ENCODE measurements at places on chromosomes 11 and 22.
A peak's percentile ranks its signal among the peaks of the same experiment; 100 is the strongest.

- DNase-seq: peak; percentile 15
Observed at GRCh38 chr22:49392247-49392646, 435.4 kb downstream of the BRD1 start.

DNA sequence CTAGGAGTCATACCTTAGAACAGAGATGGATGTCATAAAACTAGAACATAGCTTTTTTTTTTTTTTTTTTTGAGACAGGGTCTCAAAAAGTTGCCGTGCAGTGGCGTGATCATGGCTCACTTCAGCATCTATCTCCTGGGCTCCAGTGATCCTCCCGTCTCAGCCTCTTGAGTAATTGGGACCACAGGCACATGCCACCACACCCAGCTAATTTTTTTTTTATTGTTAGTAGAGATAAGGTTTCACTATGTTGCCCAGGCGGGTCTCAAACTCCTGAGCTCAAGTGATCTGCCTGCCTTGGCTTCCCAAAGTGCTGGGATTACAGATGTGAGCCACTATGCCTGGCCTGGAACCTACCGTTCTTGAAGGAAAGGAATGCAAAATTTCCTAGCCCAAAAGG, 8.8 kb upstream of the CEP295 start:
- DNase-seq: no peak

- no peak for DNase-seq
Observed at GRCh38 chr11:95372097-95372656, 141.2 kb upstream of the SESN3 start.

DNA sequence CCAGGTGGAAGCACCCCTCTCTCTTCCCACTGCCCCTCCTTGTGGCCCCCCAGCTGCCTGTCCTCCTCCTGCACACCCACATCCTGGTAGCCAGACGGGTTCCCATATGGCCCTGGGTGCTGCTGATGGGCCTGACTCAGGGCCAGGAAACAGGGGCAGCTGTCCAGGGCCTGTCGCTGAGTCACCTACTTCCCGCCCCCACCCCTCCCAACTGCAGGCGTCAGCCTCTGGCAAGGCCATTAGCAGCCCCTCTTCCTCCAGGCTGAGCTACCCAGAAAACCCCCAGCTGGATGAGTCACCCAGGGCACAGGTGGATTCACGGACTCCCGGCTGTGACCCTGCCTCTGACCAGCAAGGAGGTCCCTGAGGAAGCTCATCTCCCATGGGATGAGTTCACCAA, 6.9 kb upstream of the GAL start:
- no peak for DNase-seq

GRCh38 chr22:37896181-37896592, 9.9 kb upstream of the MICALL1 start:
- DNase-seq: no peak

DNA sequence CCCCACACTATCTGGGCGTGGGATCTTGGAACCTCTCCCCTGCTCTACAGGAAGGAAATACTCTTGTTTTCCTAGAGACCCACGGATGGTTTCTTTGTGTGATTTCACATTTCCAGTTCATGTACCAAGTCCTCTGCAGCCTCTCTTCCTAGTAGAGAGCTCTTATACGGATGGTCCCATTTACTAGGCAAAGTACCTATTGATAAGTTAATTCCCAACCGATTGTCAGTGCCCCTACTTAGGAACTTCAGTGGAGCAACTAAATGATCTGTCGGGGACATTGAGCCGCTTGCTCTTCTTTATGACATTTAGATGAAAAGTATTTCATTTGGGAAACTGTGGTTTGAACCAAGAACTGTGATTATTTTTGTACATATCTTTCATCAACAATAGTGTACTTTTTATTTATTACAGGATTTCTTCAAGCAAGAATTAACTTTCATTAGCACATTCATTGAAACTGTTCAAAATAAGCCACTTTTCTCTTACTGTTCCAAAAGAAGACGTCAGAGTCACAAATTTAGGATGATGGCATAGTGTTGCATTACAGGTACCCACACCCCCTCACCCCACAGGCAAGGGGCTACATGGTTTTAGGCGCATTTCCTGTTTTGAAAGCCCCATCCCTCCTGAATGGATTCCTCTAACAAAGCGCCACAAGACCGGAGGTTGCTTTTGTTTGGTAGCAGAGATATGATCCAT, 34.2 kb downstream of the ELMOD1 start:
- DNase-seq: no peak

- no peak for DNase-seq
Observed at GRCh38 chr22:20027966-20028854, 7.3 kb downstream of the TANGO2 start.

DNA sequence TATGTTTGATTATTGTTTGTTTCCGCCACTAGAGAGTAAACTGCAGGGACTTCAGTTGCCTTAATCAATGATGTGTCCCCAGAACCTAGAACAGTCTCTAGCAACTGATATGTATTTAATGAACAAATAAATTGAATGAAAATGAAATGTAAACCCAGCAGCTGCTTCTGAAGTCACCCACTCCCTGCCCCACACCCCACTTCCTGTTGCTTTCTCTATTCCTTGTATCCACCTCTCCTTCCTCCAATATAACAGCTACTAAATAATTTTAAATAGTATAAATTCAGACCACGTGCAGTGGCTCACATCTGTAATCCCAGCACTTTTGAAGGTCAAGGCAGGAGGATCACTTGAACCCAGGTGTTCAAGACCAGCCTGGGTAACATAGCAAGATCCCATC, 15.8 kb downstream of the MYH9 start:
- DNase-seq: no peak

- DNase-seq: peak; percentile 79
Observed at GRCh38 chr11:76234416-76235232, 28.3 kb upstream of the WNT11 start.

DNA sequence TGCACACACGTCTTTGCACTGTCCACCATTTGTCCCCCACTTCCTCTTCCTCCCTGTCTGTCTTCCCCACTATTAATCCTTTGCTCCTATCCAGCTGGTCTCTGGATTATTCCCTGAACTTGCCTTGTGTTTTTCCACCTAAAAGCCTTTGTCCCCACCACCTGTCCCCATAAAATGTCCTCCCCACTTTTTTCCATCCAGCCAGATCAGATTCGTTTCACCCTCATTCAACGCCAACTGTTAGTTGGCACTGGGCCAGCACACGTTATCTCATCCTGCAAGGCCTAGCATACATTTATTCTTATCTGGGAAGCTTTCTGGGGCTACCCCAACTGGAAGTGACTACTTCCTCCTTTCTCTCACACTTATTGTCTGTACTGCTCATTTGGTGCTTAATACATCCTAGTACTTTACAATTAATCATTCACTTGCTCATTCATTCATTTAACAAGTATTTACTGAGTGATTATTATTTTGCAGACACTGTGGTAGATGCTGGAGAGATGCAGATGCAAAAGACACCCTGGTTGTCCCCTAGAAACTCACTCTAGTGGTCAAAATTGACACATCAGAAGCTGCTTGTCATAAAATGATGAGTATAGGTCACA, 96.2 kb downstream of the RASSF10 start:
- no peak for DNase-seq

DNA sequence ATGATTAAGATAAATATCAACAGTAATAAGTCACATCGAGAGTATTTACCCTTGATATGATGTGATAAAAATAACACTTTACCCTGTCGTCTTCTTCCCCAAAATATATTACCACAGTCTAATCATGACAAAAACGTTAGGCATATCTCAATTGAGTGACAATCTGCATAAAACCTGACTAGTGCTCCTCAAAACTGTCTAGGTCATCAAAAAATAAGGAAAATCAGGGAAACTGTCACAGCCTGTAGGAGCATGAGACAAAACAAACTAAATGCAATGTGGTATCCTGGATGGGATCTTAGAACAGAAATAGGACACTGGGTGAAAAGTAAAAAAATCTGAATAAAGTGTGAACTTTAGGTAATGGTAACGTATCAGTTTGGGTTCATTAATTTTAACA, 19.4 kb upstream of the ANO5 start:
- DNase-seq: no peak

GRCh38 chr11:1772270-1773130, 8.8 kb upstream of the CTSD start:
- peak; percentile 71 for DNase-seq

GRCh38 chr11:119520400-119520799, 97.4 kb upstream of the THY1 start:
- no peak for DNase-seq

- DNase-seq: no peak
Observed at GRCh38 chr22:42994917-42995562, 19.9 kb downstream of the PACSIN2 start.

DNA sequence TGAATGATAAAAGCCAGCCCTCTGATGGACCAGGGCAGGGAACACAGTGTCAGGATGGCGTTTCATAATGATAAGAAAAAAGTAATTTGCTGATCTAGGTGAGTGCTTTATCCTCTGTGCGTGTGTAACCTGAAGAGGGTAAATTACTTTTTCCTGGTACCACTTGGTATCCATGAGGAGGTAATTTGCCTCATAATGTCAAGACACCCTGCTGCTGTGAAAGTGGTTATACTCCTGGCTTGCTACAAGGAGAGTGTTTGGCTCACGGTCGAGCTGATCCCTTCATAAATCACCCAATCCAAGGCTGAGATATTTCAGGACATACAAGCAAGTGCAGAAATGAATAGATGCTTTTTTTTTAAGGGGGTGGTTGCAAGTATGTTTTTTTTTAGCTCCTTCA, 207.2 kb upstream of the PGR start:
- no peak for DNase-seq

DNA sequence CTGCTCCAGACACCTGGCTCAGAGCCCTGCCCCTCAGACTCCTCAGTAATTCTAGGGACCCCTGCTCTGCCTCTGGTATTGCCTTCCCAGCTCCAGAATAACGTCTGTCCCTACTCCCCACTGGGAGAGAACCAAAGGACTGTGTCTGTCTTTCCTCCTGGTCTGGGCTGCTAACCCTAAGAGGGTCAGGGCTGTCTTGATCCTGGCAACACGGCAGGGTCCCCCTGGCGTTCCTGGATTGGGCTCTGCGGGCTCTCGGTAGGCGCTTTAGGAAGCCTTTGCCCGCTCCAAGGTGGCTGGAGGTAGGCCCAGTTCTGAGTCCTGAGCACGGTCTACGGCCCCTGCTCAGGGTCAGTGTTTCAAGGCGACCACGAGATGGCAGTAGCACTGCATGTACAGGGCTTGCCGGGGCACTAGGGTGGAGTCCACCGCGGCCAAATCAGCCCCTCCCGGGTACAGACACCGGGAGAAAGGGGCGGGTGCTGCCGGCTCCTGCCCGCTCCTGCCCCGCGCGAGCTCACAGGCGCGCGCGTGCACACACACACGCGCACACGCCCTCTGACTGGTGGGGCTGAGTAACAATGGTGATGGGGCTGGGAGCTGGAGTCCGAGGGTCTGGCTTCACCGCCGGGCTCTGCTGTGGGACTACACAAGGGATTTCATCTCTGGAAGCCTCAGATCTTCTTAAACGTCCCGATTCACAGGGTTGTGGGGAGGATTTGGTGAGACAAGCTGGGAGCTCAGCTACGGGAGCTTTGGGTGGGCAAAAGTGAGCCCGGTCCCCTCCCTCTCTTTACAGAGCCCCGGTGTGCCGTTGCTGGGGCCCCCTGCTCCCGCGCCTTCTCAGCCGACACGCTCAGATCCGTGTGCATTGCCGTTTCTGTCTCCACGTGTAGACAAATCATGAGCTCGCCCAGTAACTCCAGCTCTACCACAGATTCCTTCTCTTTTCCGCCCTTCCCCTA, 30.1 kb upstream of the HMOX1 start:
- peak; percentile 94 for DNase-seq

GRCh38 chr11:128304666-128305485, 282.5 kb downstream of the ETS1 start:
- no peak for DNase-seq

GRCh38 chr22:39408807-39409206, 9.2 kb downstream of the TAB1 start:
- no peak for DNase-seq

- no peak for DNase-seq
Observed at GRCh38 chr11:130202009-130202817, 42.6 kb downstream of the ST14 start.

GRCh38 chr22:41822317-41823057, 10.4 kb upstream of the SREBF2 start:
- no peak for DNase-seq

DNA sequence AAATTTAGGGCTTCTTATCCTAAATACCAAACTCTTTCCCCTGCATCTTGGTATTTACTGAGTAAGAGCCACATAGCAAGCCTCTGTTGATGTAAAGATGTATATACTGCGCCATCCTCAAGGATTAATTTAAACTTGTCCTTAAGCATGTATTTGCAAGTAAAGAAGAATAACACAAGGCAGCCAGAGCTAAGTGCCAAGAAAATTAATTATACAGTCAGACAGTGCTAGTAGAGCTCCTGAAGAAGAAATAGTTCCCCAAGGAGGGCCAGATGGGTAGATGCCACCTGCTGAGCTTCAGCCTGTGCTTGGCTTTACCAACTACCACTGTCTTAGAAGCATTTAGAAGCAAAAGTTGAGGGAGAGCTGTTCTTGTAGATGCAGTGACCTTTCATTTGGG, 470.0 kb downstream of the BUD13 start:
- DNase-seq: no peak

GRCh38 chr11:70074746-70075145, 3.4 kb upstream of the ANO1 start:
- peak; percentile 18 for DNase-seq

DNA sequence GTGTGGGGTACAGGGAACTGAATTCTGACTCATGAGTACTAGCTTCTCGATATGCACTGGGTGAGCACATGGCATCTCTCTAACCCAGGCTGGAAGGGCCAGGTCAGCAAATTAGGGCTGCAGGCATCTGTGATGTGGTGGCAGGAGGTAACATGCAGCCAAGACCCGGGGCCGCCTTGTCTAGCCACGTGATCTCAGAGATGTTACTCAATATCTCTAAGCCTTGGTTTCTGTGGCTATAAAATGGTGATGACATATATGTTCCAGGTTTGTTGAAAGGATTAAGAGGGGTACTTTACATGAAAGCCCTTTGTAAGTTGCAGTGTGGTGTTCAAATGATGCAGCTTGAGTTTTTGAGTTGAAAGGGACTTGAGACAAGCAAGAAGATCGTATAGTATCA, 3.2 kb downstream of the ST14 start:
- no peak for DNase-seq

DNA sequence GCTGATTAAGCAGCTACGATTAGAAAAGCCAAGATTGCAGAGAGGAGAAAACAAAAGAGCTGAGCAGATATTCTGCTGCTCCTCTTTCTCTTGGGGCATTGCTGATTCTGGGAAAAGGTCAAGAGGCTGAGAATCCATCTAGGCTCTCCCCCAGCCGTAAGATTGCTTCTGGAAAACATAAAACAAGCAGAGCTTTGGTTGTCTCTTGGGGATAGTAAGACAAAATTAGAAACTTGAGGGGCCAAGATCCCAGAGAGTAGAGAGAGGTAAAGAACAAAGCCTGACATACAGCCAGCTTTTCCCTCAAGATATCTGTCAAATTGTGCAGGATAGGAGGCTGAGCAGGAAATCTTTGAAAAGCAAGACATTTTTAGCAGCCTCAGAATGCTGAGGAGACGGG, 158.2 kb downstream of the TTC28 start:
- no peak for DNase-seq

GRCh38 chr11:15091175-15091574, 17.8 kb downstream of the CALCB start:
- DNase-seq: no peak

All from sciatic nerve (tissue), 2 donors.